Colonic mucosa (tissue), 4 donors: ENCODE measurements at places on chromosomes 12 and 14.

DNA sequence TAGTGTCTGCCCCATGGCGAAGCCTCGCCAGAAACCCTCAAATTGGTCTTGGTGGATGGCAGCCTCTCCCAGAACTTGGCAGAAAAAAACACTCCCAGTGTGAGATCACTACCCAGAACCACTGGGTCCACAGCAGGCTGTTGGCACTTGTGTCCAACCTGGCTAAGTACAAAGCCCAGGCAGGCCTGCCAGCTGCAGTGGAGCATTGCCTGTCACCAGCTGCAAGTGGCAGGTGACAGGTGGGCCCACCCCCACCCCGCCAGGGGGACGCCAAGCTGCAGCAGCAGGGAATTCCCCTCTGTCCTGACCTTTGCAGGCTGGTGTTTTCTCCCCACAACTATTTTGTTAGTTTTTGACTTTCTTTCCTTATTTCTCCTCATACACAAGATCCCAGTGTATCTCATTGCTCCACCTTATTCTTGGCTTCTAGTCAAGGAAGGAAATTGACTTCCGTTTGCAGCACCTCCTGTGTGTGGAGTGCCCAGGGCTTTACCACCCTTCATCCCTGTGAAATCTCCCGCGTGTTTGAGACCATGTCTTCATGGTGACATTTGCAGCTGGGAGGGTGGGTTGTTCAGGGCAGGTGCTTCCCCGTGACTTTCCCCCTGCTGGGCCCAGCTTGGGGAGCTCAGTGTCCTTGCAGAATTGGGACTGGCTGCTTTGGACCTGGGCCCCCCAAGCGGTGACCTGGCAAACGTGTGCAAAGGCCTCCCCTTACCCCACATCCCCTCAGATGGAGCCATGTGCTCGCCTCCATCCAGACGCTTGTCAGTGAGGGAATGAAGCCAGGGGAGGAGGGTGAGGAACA lies 73.8 kb upstream of the RIN3 start:
- no peak for DNase-seq

DNA sequence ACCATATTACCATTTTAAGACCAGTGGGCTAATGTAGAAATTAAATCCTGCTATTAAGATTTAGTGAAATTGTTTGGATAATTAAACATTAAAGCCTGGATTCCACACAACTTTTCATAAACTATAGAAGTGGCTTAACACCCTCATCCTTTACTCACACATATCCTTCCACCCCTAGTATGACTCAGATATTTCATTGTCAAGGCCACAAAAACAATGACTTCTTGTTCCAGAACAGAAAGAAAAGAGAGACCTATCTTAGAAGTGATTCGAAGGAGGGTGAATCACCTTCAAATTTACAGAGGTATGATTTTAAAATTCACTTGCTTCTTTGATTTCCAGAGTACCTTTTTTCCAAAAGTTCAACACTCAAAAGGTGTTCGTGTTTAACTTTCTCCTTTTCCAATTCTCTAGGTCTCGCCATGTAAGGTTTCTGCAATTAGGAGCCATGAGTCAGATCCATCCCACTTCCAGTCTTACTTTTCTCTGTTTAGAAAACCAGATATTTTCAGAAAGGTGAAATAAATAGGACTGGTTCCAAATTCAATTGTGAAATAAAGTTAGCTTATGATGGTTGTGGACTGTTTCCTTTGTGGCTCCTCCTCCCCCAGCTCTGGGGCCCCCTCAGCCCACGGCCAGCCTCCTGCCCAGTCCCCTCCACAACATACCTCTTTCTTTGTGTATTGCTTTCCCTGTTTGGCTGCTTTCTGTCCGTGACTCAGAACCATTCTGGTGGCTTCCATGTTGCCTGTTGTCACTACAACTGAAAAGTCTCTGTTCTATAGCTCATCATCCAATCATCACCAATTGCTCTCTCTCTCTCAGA lies 24.6 kb upstream of the MGP start:
- DNase-seq, result no peak

- DNase-seq, result no peak
Measured at GRCh38 chr12:5036031-5036430, 7.6 kb upstream of the KCNA5 start.

DNA sequence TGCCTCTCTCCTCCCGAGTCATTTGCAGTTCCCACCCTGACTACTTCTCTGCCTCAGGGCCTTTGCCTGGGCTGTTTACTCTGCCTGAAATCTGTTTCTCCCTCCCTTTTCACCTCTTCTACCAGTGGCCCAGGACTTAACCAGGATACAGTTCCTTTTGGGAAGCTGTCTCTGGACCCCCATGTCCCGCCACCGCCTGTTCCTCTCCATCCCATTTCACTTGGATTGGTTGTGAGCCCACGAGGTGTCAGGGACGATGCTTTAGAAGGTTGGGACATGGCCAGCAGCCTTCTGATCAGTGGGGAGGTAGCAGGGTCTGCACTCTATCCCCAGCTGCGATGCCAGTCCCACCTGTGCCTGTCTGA lies 51.8 kb downstream of the FAM222A start:
- no peak for DNase-seq

DNA sequence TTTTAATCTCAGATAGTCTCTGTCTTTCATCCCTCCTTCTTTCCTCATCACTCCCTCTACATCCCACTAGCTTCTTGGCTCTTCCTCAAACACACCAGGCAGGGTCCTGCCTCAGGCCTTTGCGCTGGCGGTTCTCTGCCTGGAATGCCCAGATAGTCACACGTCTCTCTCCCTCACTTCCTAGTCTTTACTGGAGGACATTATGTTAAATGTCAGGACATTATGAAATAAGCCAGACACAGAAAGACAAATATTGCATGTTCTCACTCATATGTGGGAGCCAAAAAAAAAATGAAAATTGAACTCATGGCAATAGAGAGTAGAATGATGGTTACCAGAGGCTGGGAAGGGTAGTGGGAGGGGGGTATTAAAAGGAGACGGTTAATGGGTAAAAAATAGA lies 442.0 kb downstream of the MED13L start:
- DNase-seq, result no peak

DNA sequence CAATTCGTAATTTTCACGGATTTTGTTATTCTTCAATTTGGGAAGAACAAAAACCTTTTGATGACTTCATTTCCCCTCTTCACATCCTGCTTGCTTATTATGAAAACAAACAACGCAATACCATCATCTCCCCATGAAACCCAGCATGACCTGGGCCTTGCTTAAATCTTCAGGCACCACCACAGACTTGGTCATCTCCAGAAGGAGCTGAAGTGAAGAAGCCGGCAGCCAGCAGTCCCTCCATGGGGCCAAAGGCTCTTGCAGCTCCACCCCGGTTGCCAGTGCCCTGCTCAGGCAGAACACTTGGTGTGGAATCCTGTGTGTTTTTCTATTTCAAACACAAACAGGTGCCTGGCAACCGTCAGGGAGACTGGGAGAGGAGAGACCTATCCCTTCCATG lies 982.9 kb upstream of the TMEM132C start:
- no peak for DNase-seq

GRCh38 chr14:70013271-70013873 lies 134.2 kb downstream of the SMOC1 start:
- peak; percentile 56 for DNase-seq

GRCh38 chr12:23211384-23212320 lies 586.7 kb downstream of the ETNK1 start:
- DNase-seq, result no peak

GRCh38 chr14:103516426-103517173 lies 6.0 kb downstream of the CKB start:
- DNase-seq, result no peak

- no peak for DNase-seq
Measured at GRCh38 chr14:103748534-103748857, 32.9 kb downstream of the ZFYVE21 start.

DNA sequence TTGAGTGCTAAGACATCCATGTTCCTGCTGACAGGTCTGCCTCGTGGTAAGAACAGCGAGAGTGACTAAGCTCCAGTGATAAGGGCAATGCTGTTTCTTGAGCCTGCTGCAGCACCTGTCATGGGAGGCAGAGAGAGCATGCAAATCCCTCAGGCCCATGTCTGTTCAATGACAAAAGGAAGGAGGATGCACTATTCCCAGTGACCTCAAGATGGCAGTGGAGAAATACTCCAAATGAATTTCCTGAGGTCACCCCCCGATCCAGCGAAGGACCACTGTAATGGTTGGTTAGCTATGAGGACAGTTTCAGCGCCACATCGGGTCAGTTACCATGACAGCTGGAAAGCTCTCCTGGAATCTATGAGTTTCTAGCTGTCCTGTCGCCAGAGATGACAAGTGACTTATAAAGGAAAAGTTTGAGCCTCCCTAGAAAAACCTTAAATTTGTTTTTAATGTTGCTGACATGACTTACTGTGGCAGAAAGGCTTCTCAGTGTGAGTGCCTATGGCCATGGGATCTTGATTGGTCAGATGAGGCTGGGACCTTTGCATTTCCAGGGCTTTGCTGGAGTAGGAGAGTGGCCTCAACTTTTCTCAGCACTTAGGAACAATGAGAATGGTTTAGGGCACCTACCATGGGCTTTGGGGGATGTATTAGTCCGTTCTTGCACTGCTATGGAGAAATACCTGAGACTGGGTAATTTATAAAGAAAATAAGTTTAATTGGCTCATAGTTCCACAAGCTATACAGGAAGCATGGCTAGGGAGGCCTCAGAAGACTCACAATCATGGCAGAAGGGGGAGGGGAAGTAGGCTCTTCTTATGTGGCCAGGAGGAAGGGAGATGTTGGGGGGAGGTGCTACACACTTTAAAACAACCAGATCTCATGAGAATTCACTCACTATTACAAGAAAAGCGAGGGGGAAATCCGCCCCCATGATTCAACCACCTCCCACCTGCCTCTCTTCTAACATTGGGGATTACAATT lies 88.0 kb upstream of the TMEM260 start:
- DNase-seq, result peak; percentile 48

- no peak for DNase-seq
Measured at GRCh38 chr12:45329238-45329637, 113.3 kb downstream of the ANO6 start.

DNA sequence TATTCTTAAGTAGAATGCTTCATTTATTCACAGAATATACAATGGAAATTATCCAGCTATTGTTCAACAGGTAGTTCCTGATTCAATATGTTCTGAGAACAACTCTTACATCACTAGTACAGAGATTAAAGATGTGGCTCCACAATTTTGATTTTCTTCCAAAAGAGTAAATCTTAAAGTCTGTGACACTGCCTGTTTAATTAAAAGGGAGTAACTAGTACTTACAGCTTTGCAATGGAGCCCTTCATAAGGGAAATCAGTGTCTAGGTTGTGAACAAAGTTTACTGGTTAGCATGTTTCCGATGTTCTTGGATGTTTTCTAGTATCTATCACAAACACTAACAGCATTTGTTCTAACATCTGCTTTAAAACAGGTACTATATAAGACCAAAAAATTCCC lies 30.8 kb downstream of the MIA2 start:
- no peak for DNase-seq

GRCh38 chr12:96534339-96534738 lies 45.0 kb downstream of the CFAP54 start:
- DNase-seq, result no peak

GRCh38 chr12:124964251-124964650 lies 24.7 kb downstream of the DHX37 start:
- no peak for DNase-seq

GRCh38 chr14:21088687-21089086 lies 9.8 kb downstream of the ZNF219 start:
- DNase-seq, result no peak

- no peak for DNase-seq
Measured at GRCh38 chr12:92185052-92185451, 39.4 kb upstream of the BTG1 start.

DNA sequence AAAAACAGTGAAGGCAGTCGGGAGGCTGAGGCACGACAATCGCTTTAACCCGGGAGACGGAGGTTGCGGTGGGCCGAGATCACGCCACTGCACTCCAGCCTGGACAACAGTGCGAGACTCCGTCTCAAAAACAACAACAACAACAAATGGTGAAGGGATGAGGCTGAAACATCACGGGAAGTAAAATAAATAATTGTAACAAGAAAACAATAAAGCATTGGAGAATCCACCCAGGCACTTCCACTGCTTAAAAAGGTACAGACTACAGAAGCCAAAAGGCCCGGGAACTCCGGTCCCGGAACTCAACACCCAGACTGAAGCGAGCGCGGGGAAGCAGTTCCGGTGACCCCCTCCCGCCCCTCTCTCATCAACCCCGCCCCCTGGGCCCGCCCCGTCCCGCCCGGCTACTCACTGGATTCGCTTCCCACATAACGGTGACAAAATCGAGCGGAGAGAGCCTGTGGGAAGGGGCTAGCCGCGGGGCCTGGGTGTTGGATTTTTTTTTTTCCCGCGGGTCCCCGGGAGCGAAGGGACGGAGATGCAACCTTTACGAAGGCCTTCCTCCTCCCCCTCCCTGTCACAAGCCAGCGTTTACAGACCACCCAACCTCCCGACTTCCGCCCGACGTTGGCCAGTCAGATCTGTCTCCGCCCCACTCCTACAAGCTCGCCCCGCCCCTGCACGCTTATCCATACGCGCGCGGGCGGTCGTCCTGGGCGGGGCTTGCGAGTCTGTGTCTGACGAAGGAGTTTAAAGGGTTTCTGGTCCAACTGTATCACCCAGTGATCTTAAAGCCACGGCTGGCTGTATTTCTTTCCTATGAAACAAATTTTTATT lies at the start of gene PARP11:
TSS of gene PARP11 (minus strand) at position 600 of the 837 bp plus-strand sequence. CDS start at position 430, 170 bp downstream.
- DNase-seq, result peak; percentile 98

- DNase-seq, result no peak
Measured at GRCh38 chr12:43675048-43675904, 83.3 kb downstream of the PUS7L start.

- DNase-seq, result no peak
Measured at GRCh38 chr14:30748343-30748742, 126.0 kb upstream of the COCH start.

- no peak for DNase-seq
Measured at GRCh38 chr14:84340938-84341337, 1189.0 kb upstream of the FLRT2 start.

DNA sequence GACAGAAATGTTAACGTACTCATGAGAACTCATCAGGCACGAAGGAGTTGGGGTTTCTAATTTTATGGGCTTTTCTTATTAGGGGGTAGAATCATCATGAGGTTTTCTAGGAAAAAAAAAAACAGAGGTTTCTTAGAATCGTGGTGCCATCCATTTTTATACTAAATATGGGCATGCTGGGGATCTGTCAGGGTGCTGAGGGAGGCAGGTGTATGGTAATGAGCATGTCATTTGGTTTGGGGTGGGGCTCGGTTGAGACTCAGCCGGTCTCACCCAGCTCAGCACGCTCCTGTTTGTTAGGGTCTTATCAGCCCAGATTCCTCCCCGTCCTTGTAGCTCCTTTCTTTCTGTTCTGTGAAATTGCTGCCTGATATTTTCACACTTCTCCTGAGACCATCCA lies 98.2 kb downstream of the DICER1 start:
- DNase-seq, result no peak

- DNase-seq, result no peak
Measured at GRCh38 chr14:55764784-55765183, 184.8 kb downstream of the KTN1 start.

DNA sequence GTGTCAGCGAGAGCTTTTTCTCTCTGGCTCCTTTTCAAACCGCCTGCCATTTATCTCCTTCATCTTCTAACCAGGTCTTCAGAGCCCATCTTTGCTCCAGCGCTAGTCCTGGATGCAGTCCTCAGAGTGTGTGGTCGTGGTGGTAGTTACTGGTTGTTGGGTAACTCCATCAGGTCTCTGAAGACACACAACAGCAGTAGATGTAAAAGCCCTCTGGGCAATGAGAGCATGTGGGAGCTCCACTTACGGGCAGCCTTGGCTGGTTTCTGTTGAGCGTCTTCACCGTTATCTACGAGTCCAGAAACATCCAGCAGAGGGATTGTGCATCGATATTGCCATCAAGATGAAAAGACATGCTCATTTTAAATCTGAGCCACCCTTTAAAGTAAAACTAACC lies 61.2 kb downstream of the FBXL14 start:
- DNase-seq, result no peak

GRCh38 chr12:40566271-40566670 lies 126.0 kb upstream of the CNTN1 start:
- DNase-seq, result no peak

- no peak for DNase-seq
Measured at GRCh38 chr14:89678768-89679167, 261.7 kb upstream of the FOXN3 start.
